Fibroblast of lung (primary cell): ENCODE measurements at places on chromosomes 7 and 10. TPM values are rescaled to one million over a fixed set of nuclear protein-coding genes. Genes with fewer than 3 reads are reported as not detected.

- no peaks in the 10 kb centered on the region for H3K27me3 ChIP-seq
- no peaks in the 10 kb centered on the region for H3K36me3 ChIP-seq
- H3K4me3 ChIP-seq, result no peak overlapping the region
Observed at GRCh38 chr7:157032644-157033482, 22.4 kb upstream of the MNX1 start.

- H3K27me3 ChIP-seq, result no peaks in the 10 kb centered on the region
- no peaks in the 10 kb centered on the region for H3K36me3 ChIP-seq
- no peak overlapping the region for H3K4me3 ChIP-seq
- H3K4me1 ChIP-seq, result no peaks in the 10 kb centered on the region
Observed at GRCh38 chr10:107657851-107658250, 493.3 kb upstream of the SORCS1 start.

GRCh38 chr7:35802649-35803048 lies 1.8 kb downstream of the SEPTIN7 start:
- DNase-seq, result peak; percentile 23
- H3K36me3 ChIP-seq, result no peaks in the 10 kb centered on the region
- peaks cover 2% of the 10 kb centered on the region for H3K4me1 ChIP-seq
- no peak overlapping the region for H3K27ac ChIP-seq
- peak overlapping the region; percentile 89 for H3K4me3 ChIP-seq
- no peaks in the 10 kb centered on the region for H3K27me3 ChIP-seq

GRCh38 chr7:18626717-18627116 lies 131.2 kb downstream of the HDAC9 start:
- peak; percentile 2 for DNase-seq
- H3K36me3 ChIP-seq, result no peaks in the 10 kb centered on the region
- no peak overlapping the region for H3K27ac ChIP-seq
- no peaks in the 10 kb centered on the region for H3K4me1 ChIP-seq

GRCh38 chr7:21430575-21430954 lies 2.7 kb downstream of the SP4 start:
- no peak overlapping the region for H3K27ac ChIP-seq
- H3K4me1 ChIP-seq, result no peaks in the 10 kb centered on the region
- H3K36me3 ChIP-seq, result no peaks in the 10 kb centered on the region
- H3K27me3 ChIP-seq, result no peaks in the 10 kb centered on the region
- H3K4me3 ChIP-seq, result no peak overlapping the region
- DNase-seq, result no peak

- no peaks in the 10 kb centered on the region for H3K4me1 ChIP-seq
- no peak for DNase-seq
- H3K27me3 ChIP-seq, result no peaks in the 10 kb centered on the region
- no peaks in the 10 kb centered on the region for H3K36me3 ChIP-seq
Observed at GRCh38 chr7:136016649-136017395, 39.7 kb upstream of the MTPN start.

- H3K36me3 ChIP-seq, result no peaks in the 10 kb centered on the region
- H3K4me1 ChIP-seq, result peaks cover 2% of the 10 kb centered on the region
- no peak overlapping the region for H3K27ac ChIP-seq
- no peaks in the 10 kb centered on the region for H3K27me3 ChIP-seq
- H3K4me3 ChIP-seq, result no peak overlapping the region
Observed at GRCh38 chr10:36489611-36490228, 635.7 kb upstream of the ANKRD30A start.

- DNase-seq, result peak; percentile 81
- H3K36me3 ChIP-seq, result no peaks in the 10 kb centered on the region
- no peaks in the 10 kb centered on the region for H3K27me3 ChIP-seq
- no peak overlapping the region for H3K27ac ChIP-seq
- H3K4me3 ChIP-seq, result no peak overlapping the region
Observed at GRCh38 chr10:25753776-25754175, 180.3 kb upstream of the MYO3A start.

GRCh38 chr7:28423918-28424514 lies 11.7 kb downstream of the CREB5 start:
- no peaks in the 10 kb centered on the region for H3K27me3 ChIP-seq
- no peak for DNase-seq

DNA sequence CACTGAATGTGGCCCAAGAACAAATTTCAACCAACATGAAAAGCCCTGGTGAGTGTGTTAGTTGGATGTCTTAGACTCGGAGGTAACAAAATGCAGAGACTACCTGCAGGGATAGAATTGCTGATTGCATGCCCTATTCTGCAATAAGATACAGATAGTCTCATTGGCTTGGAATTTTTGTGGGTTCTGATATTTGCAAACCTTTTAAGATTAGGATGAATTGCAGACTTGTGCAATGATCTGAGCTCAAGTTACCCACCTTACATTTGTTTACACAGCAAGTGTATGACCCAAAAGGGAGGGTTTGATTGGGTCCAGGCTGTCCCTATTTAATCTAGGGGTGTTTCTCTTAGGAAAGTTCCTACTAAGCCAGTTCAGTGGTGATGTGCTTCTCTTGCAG lies 45.4 kb downstream of the GPR37 start:
- no peaks in the 10 kb centered on the region for H3K27me3 ChIP-seq
- no peaks in the 10 kb centered on the region for H3K36me3 ChIP-seq
- H3K27ac ChIP-seq, result no peak overlapping the region
- H3K4me1 ChIP-seq, result peaks cover 2% of the 10 kb centered on the region
- DNase-seq, result peak; percentile 77
- H3K4me3 ChIP-seq, result no peak overlapping the region

DNA sequence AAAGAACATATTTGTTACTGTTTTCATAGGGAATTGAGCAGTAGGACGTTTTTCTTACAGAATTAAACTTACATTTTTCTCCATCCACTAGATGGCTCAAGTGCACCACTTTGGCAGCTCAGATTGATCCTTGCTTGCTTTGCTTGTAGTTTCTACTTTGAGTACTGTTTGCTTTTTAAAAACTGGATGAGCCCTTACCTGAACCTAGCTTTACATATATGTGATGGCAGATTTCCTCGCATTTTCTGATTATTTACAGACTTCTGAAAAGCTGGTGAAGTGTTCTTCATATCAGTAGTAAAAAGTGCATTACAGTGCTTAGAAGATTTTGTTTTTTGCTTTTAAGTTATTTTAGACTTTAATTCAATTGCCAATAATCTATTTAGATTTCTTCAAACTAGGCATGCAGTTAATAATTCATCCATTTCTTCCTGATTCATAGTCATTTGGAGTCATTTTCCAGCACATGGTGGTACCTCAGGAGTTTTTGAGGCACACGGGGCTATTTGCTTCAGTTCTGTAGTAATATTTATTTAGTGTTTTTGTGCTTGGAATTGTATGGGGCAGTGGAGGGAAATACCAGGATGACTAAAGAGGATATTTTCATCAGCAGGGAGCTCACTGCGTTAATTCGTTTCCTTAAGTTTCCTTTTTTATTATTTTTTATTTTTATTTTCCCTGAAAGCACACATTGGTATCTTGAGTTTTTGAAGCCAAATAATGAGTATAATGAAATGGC lies 57.3 kb downstream of the MAPK8 start:
- peak; percentile 86 for DNase-seq
- no peaks in the 10 kb centered on the region for H3K36me3 ChIP-seq
- H3K4me3 ChIP-seq, result no peak overlapping the region
- no peaks in the 10 kb centered on the region for H3K27me3 ChIP-seq
- peaks cover 15% of the 10 kb centered on the region for H3K4me1 ChIP-seq

DNA sequence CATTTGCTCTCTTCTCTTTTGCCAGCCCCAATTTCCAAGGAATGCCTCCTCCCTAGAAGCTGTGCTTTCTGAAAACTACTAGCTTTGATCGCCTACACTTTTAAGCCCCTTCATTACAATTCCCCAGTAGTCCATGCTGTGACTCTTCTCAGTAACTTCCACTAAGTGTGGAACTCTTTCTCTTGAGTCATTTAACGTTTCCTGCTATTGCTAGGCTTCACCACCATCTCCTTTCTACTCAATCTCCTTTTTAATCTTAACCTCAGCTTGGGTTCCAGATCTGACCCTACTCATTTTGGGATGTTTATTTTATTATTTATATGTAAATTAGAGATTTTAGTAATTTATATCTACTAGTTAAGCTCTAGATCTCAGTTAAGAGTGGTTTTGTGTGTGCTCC lies 14.4 kb upstream of the SEMA3D start:
- no peaks in the 10 kb centered on the region for H3K4me1 ChIP-seq
- no peak for DNase-seq
- H3K4me3 ChIP-seq, result no peak overlapping the region
- H3K36me3 ChIP-seq, result no peaks in the 10 kb centered on the region
- no peaks in the 10 kb centered on the region for H3K27me3 ChIP-seq
- H3K27ac ChIP-seq, result no peak overlapping the region

DNA sequence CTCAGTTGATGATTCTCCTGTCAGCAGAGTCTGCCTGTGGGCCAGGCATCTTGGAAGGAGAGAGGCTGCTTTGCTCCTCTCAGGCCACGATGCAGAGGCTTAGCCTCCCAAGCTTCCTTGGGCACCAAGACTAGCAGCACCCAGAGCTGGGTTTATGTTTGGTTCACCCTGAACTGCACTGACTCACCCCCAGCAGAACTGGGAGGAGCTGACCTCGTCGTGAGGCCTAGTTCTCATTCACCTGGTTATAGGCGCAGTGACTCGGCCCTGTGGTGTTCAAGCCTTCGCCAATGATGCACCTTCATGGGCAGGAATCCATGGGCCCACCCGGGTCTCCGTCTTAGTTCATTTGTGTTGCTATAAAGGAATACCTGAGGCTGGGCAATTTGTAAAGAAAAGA lies 122.0 kb upstream of the ZNF438 start:
- H3K4me3 ChIP-seq, result no peak overlapping the region
- no peaks in the 10 kb centered on the region for H3K36me3 ChIP-seq
- DNase-seq, result no peak
- H3K27me3 ChIP-seq, result no peaks in the 10 kb centered on the region
- H3K4me1 ChIP-seq, result peaks cover 9% of the 10 kb centered on the region

DNA sequence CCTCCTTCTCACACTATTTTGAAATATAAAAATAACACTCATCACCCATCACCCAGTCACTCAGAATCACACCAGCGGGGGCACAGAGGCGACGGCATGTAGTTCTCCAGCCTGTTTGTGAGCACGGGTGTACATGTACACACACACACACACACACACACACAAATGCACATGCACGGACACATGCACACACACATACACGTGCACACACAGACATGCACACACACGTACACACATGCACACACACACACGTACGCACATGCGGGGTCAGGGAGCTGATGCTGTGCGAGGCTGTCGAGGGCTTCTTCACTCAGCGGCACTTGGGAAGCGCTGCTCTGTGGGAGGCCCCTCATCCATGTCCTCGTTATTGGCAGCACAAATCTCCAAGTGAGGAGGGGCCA lies 178.8 kb downstream of the ELFN1 start:
- no peaks in the 10 kb centered on the region for H3K4me1 ChIP-seq
- no peak overlapping the region for H3K4me3 ChIP-seq
- H3K27ac ChIP-seq, result no peak overlapping the region
- H3K36me3 ChIP-seq, result no peaks in the 10 kb centered on the region
- H3K27me3 ChIP-seq, result no peaks in the 10 kb centered on the region
- DNase-seq, result no peak

The GPC2 gene
- total RNA-seq, result 1.8 and 2.3 TPM in 2 replicates

The SLC39A12 gene
- total RNA-seq, result not detected in 2 replicates

The GALNT17 gene
- total RNA-seq, result under 0.01 and 0.26 TPM in 2 replicates

The CCDC146 gene
- total RNA-seq, result 2.8 and 3.6 TPM in 2 replicates

The HIPK2 gene
- total RNA-seq, result 9.2 and 11.1 TPM in 2 replicates

The STRIP2 gene
- total RNA-seq, result 4.9 and 10.9 TPM in 2 replicates

The SCIN gene
- 0.17 TPM in 1 of 2 replicates, not detected in the other for total RNA-seq
